ENCODE measurements at places on chromosomes 3 and 15.
A peak's percentile ranks its signal among the peaks of the same experiment; 100 is the strongest.

- DNase-seq: no peak
These were observed 12.4 kb upstream of the ABHD2 start for GRCh38 chr15:89075846-89076245.

GRCh38 chr3:5058471-5058951, 63.6 kb upstream of the ARL8B start:
- DNase-seq: peak; percentile 94

DNA sequence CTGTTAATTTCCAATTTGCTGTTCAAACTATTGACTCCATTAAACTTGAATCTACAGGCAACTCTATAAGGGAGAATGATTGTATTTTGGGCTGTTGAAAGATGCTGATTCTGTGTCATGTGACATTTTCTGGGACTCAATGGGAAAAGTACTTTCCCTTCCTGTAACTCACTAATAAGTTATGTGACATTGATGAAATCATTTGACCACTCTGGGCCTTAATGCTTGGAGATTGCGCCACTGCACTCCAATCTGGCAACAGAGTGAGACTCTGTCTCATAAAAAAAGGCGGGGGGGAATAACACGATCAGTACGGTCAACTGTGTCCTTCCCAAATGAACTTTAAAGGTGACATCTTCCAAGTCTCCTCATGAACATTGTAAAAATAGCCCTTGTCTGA, 215.2 kb upstream of the SGO1 start:
- DNase-seq: peak; percentile 2

DNA sequence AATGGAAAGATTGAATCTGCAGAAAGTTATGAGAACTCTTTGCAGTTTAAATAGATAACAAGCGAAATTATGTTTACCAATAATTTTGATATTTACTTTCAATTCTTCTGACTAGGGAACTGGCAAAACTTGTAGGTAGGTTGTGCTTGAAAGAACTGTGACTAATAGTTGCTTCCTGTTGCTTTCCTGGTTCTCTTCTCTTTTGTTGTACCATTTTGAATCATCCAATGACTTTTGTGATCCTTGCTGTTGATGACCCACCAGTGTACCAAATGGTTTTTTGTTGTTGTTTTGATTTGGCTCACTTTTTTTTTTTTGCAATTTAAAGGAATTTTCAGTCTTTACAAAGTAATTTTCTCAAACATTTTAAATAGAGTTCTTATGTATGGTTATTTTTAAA, 64.9 kb upstream of the DCBLD2 start:
- DNase-seq: no peak

DNA sequence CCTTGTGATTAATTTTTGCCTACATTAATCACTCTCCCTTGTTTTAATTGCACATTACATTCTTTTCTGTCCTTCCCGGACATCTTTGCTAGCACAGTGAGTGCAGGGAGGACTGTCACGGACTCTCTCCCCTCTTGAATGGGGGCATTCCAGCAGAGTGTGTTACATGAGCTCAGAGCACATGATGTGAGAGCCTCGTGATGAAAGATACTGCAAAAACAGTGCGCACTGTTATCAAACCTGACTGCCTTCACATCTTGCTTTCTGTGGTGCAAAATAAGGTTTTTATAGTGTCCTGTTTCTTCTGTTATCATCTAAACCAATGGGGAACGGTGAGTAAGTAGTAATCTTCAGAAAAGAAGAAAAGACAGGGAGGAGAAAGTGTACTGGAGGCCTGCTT, 167.5 kb downstream of the PGPEP1L start:
- no peak for DNase-seq

- no peak for DNase-seq
These were observed 54.5 kb downstream of the KIF9 start for GRCh38 chr3:47228088-47228487.

GRCh38 chr3:129893581-129894070, at the start of gene TMCC1:
TMCC1 (minus strand) TSS chr3:129893711.
- DNase-seq: peak; percentile 74

GRCh38 chr15:92044203-92044909, 190.8 kb downstream of the SLCO3A1 start:
- DNase-seq: no peak

Data from AG10803 (cell line).